Fibroblast of villous mesenchyme (primary cell): ENCODE measurements at places on chromosomes 6 and 20. TPM values are rescaled to one million over a fixed set of nuclear protein-coding genes. Genes with fewer than 3 reads are reported as not detected.

The C6orf141 gene
- 0.43 and 1.6 TPM in 2 replicates for total RNA-seq

The CGAS gene
- 6.9 and 8.7 TPM in 2 replicates for total RNA-seq

The VGLL2 gene
- not detected in 2 replicates for total RNA-seq

The SLC4A11 gene
- 1.6 and 1.7 TPM in 2 replicates for total RNA-seq

The IMPG1 gene
- total RNA-seq, result not detected in 2 replicates

The PHACTR3 gene
- not detected in 2 replicates for total RNA-seq

The RWDD2A gene
- 4.2 and 4.3 TPM in 2 replicates for total RNA-seq

The TFEB gene
- total RNA-seq, result 3.0 and 5.2 TPM in 2 replicates

The FRMD1 gene
- total RNA-seq, result not detected in 2 replicates

The MYB gene
- total RNA-seq, result 0.32 and 0.43 TPM in 2 replicates

The SIGLEC1 gene
- total RNA-seq, result not detected in 2 replicates

The PRDM13 gene
- not detected in 2 replicates for total RNA-seq

The ACOT13 gene
- 5.2 and 6.8 TPM in 2 replicates for total RNA-seq
